ENCODE measurements at places on chromosomes 7 and 10.

- no peak for DNase-seq
These were observed 10.6 kb downstream of the CPSF4 start for GRCh38 chr7:99449326-99449725.

- no peak for DNase-seq
These were observed 2.2 kb upstream of the INSIG1 start for GRCh38 chr7:155295511-155295910.

DNA sequence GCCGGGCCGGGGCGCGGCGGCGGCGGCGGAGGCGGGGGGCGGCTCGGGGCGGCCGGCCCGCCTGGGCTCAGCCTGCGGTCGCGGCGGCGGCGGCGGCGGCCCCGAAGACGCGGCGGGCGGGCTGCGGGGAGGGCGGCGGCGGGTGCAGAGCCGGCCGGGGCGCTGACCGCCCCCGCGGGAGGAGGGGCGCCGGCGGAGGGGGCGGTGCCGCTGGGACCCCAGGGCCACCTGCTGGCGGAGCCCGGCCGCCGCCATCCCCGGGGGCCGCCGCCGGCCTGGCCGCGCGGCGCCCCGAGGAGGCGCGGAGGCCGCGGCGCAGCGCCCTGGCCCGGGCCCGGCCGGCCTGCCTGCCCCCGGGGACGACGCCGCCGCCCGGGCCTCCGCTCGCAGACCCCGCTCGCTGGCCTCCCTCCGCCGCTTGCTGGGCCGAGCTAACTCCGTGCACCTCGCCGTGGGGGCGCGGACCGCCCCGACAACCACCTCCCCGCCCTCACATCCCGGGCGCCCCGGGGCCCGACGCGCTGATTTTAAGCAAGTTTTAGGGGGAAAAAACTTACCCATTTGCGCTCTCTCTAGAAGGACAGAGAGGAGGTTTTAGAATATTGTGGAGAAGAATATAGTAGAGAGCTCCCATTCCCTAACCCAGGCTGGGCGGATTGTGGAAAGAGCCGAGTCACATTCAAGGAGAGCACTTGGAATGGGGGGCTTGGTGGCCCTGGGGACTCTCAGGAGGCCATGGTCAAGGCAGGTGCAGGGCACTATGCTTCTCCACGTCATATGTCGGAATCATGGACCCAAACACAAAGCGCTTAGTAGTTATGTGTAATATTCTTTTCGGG is at the start of gene BEND7:
Gene BEND7 (minus strand): TSS at position 140 of the 839 bp plus-strand sequence. CDS start 481 bp downstream, outside the sequence.
- DNase-seq, result no peak

DNA sequence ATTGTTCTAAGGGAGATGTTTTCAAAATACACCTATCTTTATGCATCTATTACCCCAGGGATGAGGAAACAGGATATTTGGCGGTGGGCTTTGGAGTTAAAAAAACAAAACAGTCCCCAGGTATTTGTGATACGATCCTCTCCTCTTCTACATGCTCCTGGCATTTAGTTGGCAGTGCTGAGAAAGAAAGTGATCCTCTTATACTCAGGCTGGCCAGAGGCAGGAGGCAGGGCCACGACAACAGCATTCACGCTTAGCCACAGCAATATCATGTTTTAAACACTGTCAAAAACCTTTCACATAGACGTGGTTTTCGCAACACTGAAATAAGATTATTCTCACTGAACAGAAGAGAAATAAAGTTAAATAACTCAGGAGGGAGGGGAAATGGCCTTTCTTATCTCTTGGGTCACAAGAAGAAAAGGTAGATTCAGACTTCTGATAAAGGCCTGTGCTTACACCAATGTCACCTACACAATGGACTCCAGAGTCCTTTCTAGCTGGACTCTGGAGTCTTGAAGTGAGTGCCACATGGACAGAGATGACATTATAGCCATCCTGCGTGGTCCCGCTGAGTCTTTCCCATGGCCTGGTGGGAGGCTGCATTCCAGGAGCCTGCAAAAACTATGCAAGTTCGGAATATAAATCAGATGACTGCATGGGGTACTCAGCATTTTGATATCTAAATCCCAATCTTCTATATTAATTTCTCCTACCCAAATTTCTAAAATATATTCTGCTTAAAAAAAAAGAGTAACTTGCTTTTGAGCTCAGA is 88.7 kb downstream of the PIP4K2A start:
- DNase-seq, result no peak

DNA sequence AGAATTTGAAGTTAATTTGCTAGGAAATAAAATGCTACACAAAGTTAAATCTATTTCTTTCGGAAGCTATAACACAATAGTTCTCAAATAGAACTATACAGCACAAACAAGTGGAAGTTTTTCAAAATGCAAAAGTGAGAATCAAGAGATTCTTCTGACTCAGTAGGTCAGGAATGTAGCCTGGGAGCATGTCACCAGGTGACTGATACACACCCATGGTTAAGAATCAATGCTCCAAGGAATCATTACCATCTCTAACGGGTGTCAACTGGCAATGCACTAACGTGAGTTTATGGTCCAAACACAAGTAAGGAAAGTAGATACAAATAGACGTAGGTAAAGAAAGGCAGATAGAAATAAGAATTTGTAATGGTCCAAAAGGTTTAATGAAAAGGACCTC is 170.5 kb downstream of the SRPK2 start:
- no peak for DNase-seq

DNA sequence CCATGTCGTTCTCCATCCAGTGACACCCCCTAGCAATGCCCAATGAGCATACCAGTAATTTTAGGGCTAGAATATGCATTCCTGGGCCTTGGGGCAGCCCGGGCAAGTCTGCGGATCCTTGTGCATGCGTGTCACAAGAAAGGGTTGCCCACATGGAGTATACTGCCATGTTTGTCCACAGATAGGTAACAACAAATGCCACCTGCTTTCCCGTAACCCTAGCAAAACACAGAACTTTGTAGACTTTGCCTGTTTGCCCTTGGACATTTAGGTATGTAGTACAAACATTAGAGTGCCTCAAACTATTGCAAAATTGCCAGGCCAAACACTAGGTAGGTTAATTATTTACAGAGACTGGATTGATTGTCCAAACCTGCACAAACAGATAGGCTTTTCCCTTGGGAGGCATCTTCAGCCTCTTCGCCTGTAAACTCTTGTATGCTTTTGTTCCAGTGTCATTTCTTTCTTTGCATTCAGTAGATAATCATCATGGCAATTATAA is 117.0 kb downstream of the ADCY1 start:
- no peak for DNase-seq
